ENCODE measurements at places on chromosomes 1 and 21. TPM values are rescaled to one million over a fixed set of nuclear protein-coding genes. Genes with fewer than 3 reads are reported as not detected.

- DNase-seq = no peak
Measured at GRCh38 chr1:79457562-79458224, 451.2 kb upstream of the ADGRL4 start.

COL8A2 gene
- total RNA-seq = 10.8 TPM

DNA sequence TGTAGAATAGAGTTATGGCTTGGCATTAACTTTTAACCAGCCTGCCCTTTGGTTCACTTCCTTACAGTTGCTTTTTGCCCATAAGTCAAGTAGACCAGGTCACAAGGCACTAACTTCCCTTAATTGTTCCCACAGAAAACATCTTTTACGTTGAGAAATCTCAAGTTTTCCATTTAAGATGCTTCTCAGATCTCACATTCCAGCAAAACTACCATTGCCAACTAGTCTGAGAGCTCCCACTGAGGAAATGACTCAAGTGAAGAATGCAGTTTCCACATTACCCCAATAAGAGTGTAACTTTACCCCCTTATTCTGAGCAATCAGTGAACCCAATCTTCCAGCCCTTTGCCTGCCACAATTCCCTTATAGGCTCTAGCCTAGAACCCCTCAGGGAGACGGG lies 502.2 kb upstream of the OLFM3 start:
- no peak for DNase-seq

DNA sequence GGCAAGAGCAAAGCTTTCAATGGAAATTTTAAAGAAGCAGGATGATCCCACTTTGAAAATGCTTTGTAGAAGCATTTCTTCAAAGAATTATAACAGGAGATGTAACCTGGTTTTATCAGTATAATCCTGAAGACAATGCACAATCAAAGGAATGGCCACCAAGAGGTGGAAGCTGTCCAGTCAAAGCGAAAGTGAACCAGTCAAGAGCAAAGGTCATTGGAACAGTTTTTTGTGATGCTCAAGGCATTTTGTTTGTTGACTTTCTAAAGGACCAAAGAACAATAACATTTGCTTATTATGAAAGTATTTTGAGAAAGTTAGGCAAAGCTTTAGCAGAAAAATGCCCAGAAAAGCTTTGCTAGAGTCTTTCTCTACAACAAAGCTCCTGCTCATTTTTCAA lies 5.5 kb upstream of the CD84 start:
- no peak for DNase-seq

LAMC2 gene
- 24.5 TPM for total RNA-seq

SAMSN1 gene
- total RNA-seq = 8.8 TPM

- no peak for DNase-seq
Measured at GRCh38 chr1:186839041-186839400, 10.3 kb downstream of the PLA2G4A start.

- no peak for DNase-seq
Measured at GRCh38 chr1:93328809-93329760, 16.6 kb upstream of the DR1 start.

All from mucosa of gallbladder (tissue), 1 donor.